ENCODE measurements at places on chromosomes 4 and X.

GRCh38 chr4:10129196-10130177 lies 12.9 kb upstream of the WDR1 start:
- no peak for DNase-seq

DNA sequence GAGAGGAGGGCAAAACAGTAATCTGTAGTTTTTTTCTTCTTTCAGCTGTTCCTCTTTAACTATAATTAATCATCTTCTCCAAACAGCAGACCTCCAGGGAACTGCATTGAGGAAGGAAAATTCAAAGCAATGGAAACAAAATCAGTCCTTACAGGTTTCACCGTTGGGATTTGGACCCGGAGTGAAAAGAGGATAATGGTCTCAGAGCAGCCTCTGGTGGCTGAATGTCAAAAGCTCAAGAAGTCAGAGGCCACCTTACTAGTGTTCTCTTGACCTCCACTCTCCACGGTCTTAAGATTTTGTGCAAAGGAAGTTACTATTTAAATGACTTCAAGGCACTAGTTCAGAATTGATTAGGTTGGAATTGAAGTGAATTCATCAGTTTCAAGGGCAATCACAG lies 16.0 kb upstream of the MID1 start:
- no peak for DNase-seq

DNA sequence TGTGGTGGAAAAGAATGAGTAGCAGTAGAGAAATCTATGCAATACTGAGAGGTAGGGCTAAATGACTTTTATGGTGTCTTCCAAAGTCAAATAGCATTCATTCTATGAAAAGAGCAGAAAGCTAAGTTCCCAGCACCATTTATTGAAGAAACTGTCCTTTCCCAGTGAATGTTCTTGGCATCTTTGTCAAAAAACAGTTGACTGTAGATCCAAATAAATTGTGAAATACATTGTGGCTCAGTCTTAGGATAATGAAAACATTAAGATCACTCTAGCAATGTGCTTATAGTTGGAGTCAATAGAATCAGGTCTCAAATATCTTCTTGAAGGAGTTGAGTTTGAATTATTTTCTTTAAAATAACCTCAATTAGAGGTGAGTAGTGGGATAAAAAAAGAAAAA lies 19.4 kb downstream of the AREG start:
- no peak for DNase-seq

GRCh38 chrX:110851780-110852179 lies 56.2 kb upstream of the CHRDL1 start:
- DNase-seq, result no peak

DNA sequence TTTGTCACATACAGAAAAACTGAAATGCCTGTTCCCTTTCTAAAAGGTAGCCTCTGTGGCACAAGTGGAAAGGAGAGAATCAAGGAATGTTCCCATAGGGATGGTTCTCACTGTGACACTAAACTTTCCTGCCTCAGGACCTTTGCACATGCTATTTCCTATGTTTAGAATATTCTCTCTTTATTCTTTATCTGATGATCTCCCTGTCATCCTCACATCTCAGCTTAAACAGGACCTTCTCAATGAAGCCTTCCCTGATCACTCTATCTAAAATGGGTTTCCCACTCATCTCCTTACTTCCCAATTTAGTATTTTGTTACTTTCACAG lies 32.3 kb downstream of the HOPX start:
- no peak for DNase-seq

DNA sequence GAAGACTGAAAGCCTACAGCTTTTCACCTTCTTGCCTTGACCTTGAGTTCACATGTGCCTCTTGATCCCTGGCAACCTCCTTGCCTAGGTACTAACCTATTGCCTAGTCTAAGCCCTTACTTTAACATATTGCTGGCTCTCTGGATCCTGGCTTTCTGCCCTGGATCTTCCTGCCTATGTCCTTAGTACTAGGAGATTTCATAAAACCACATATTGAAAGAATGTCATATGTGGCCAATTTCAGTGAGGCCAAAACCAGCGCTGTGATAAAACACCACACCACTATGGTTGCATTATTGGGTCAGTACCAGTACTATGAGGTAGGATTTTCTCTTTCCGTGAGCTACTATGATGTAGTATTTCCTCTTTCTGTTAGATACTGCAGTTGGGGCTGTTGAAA lies 80.4 kb downstream of the CT47B1 start:
- DNase-seq, result no peak

DNA sequence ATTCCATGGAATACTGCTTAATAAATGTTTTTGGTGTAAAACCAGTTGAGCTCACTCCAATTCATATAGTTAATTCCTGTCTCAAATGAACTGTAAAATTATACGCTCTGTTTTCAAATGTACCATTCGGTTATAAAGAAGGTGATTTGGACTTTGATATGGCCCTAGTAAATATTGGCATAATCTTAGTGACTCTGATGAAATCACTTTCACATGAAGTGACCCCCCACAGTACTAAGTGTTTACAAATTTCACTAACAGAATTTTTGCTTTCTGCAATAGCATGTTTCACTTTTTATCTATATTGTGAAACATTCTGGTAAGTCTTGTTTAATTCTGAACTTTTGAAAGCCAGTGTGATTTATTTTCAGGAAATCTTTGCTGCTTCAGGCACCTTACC lies 10.9 kb downstream of the GC start:
- no peak for DNase-seq

GRCh38 chr4:26953366-26953765 lies 92.7 kb downstream of the STIM2 start:
- DNase-seq, result no peak

DNA sequence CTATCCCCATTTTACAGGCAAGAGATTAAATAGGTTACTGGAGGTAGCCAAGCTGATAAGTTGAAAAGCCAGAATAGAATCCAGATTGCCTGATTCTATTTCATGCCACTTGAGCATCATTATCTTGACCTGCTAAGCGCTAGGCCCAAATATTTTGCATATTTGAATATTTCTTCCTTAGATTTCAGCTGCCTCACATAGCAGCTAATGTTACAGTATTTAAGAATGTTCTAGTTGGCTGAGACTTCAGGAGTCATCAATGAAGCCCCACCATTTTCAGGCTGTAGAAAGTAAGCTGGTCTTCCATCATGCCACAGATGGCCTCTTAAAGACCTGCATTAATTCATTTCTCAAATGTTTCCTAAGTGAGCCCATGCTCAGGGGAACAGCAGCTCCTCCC lies 121.4 kb downstream of the SHROOM3 start:
- no peak for DNase-seq

- no peak for DNase-seq
Measured at GRCh38 chr4:8817096-8817812, 54.4 kb downstream of the HMX1 start.

DNA sequence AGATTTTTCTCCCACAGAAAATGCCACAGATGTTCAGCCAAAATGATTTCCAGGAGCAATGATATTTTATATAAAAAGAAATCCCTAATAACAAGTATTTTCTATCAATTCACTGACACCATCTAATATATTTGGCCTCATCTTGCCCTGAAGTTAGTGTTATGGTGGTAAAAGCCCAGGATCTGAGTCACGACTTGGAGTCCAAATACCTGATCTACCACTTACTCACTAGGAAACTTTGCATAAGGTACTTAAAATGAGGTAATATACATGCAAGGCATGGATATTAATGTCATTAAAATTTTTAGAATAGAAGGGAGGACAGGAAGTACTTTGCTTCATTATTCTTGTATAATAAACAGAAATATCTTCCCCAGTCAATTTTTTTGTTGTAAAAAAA lies 16.3 kb downstream of the PPP3CA start:
- DNase-seq, result no peak

DNA sequence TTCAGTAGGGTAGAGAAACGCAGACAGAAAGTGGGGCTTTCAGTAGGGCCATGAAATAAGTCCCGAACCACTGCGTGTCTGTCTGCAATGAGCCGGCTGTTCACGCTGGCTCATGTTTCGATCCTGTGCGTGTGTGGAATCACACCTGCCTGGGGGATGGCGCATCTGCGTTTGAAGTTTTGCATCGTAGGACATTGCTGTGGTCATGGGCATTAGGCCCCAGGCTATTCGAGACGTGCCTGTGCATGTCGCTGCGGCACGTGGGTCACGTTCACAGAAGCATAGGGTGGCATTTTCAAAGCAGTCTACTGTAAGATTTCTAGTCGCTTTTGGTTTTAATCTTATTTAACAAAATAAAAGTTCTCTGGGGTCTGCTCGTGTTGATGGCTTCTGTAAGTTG lies 25.5 kb upstream of the HGFAC start:
- DNase-seq, result no peak

- DNase-seq, result no peak
Measured at GRCh38 chrX:30865015-30865414, 24.0 kb downstream of the TAB3 start.

DNA sequence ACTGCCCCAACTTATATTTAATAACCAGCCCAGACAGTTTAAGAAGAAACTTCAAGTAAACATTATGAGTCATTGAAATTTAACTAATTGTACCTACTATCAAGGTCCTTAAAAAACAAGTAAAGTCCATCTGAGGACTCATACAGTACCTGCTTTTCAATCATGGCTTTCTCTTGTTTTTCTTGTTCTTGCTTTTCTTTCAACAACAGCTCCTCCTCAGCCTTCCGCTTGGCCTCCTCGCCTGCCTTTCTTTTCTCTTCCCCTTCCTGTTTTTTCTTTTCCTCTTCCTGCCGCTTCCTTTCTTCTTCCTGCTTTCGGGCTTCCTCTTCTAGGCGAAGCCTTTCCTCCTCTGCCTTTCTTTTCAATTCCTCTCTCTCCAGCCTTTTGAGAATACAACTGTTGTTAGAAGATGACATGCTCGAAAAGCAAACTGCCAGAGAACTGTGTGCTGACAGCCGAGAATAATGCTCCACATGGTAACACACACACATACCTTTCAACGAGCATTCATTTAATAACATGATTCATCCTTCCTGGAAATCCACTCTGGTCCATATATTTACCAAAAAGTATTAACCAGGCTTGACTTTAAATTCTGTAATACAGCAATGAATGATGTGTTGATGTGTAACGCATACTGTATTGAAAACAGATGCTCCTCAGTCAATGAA lies 25.2 kb upstream of the BCLAF3 start:
- no peak for DNase-seq

DNA sequence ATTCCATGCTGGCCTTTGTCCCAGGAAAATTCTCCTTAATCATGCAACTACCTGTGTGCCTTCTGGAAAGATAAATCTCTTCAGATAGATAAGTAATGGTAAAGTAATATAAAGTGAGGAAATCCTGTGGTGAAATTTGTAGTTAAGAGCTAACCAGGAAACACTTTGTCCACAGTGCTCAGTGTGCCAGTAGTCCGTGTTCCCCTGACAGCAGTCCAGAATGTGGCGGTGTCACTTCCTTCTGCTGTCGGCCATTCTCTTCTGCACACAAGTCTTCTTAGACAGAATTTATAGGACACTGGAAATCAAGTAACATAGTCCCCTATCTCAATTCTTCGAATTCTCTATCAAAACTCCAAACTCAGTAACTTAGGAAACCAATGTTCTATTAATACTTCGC lies 5.7 kb upstream of the CXXC4 start:
- no peak for DNase-seq

DNA sequence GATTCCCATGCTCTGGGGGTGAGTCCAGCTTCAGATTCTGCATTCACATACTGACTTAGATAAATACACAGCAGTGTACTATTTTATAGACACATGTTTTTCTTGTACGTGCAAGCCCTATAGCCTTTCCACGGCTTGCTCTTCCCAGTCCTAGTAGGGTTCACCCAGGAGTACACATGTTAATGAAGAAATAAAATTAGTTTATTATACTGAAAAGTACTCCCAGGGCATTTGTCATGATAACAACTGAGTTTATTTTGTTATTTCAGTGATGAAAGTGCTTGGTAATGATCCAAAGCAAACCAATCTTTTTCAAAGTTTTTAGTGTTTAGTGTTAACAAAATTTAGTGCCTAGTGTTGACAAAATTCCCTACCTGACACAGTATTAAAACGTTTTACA lies 21.3 kb downstream of the MAPK10 start:
- DNase-seq, result no peak

- no peak for DNase-seq
Measured at GRCh38 chr4:169416461-169416860, 145.7 kb upstream of the SH3RF1 start.

DNA sequence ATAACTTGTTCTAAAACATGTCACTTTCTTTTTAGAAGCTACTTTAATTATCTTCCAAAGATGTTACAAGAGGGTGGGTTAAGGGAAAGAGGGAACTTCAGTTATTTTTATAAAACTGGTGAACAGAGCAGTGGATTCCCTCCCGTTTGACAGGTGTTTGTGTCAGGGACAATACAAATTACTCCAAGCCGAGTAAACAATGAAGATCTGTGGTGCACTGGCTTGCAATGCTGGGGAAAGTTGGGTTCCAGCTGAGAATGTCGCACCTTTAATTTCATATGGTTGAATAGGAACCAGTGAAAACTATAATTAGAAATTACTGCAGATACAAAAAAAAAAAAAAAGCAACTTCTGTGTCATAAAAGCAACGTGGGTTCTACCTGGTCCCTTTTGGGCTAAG lies 98.6 kb upstream of the TTC29 start:
- no peak for DNase-seq

DNA sequence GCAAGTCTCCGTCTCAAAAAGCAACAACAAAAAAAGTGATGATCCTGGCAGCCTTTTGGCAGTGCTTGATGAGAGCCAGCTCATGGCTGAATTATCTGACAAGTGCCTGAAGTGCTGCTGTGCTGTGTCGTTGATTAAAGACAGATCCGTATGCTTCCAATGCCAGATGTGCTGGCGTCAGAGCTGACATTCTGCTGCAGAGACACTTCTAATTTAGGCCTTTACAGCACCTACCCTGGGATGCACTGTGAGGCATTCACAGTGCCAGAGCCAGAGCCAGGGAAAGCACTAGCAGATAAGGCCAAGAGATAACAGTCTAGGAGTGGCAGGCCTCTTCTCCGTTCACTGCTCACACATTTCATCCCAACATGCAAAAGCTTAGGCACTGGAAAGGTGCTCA lies 995.5 kb downstream of the RAB28 start:
- DNase-seq, result no peak

GRCh38 chr4:142700531-142700930 lies 145.6 kb downstream of the INPP4B start:
- no peak for DNase-seq

GRCh38 chr4:8055206-8055605 lies 103.4 kb downstream of the ABLIM2 start:
- DNase-seq, result no peak

DNA sequence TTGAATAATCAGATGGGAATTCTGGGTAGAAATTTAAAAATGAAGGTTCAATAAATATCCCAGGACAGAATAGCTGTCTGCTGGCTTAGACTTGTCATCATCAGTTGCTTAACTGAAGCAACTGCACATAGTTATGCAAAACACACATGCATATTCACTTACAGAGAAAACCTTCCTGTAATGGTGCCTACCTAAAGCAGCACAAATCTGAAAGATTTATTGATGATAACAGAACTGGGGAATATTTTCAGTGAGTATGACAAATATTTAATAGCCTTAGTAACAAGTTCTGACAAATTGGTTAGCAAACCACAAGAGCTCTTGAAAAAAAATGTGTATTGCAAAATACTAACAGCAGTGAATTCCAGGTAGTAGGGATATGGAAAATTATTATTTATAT lies 606.8 kb upstream of the BOD1L1 start:
- no peak for DNase-seq

GRCh38 chrX:29545878-29546277 lies 669.5 kb upstream of the MAGEB2 start:
- DNase-seq, result no peak
